ENCODE measurements at places on chromosomes 11 and 22. TPM values are rescaled to one million over a fixed set of nuclear protein-coding genes. Genes with fewer than 3 reads are reported as not detected.

DNA sequence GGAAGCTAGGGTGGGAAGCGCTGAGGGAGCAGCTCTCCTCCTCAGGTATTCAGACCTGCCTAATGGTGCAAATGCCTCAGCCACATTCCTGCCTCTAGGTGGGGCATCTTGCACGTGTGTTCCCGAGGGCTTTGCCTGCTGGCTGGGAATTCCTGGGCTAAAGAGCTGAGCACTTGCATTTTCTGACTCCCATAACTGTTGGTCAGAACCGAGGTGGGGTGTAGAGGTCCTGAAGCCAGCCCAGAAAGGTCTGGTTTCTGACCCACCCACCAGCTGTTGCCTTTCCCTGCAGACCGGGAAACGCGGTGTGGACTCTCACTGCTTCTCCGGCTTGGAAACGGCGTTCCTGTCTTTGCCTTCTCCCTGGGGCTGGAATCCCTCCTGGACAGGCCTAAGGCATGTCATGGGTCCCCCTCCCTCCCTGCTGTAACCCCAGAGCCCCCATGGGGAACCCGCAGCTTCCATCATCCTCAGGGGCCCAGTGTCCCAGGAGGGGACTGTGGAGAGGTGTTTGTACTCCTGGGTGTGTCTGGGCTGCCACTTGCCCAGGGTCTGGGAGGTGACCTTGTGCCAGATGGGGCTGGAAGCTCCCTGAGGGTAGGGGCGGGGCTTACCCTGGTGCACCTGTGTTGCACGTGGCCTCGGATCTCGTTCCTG lies 24.0 kb upstream of the SMIM38 start:
- no peaks in the 10 kb centered on the region for H3K27me3 ChIP-seq
- H3K4me3 ChIP-seq, result no peak overlapping the region

DNA sequence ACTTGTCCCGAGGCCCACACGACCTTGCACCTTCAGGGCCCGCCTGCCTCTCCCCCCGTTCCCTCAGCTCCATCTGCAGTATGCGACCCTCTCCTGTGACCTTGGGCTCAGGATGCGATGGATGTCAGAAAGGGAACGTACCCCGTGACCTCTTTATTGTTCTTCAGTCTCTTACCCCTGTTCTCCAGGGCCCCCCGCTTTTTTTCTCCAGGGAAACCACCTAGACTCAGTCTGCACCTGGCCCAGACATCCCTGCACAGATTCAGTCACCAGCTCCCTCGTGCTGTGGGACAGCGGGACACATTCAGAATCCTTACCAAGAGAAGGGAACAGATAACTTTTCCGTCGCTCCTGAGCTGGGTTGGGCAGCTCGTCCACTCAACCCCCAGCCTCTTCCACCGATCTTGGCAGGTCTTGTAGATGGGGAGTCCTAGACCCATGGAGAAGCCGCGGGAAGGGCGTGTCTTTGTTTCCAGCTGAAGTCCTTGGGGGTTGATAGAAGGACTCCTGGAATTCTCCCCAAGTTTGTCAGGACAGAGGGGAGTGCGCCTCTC lies 1.4 kb upstream of the PHOX2A start:
- H3K4me1 ChIP-seq, result no peaks in the 10 kb centered on the region
- H3K4me3 ChIP-seq, result no peak overlapping the region
- no peaks in the 10 kb centered on the region for H3K27me3 ChIP-seq
- no peaks in the 10 kb centered on the region for H3K36me3 ChIP-seq
- no peak for DNase-seq
- H3K27ac ChIP-seq, result no peak overlapping the region

The KIRREL3 gene
- 0.08 TPM for total RNA-seq

The CYP2D6 gene
- total RNA-seq, result not detected

The KCNQ1 gene
- total RNA-seq, result not detected

All from SJCRH30 (cell line).